ENCODE measurements at places on chromosomes 12 and 14. TPM values are rescaled to one million over a fixed set of nuclear protein-coding genes. Genes with fewer than 3 reads are reported as not detected.

IKZF4 gene
- 2.6 TPM for total RNA-seq

PLEKHD1 gene
- not detected for total RNA-seq

JDP2 gene
- total RNA-seq: 47.2 TPM

LRIG3 gene
- 26.6 TPM for total RNA-seq
